AG04449 (cell line): ENCODE measurements at places on chromosomes 5 and 9.

- DNase-seq = no peak
These were observed 62.1 kb upstream of the CTXN3 start for GRCh38 chr5:127586811-127587210.

- DNase-seq = no peak
These were observed 418.5 kb upstream of the MEF2C start for GRCh38 chr5:89301321-89302025.

GRCh38 chr5:157356576-157356975, 90.7 kb downstream of the CYFIP2 start:
- DNase-seq = no peak

GRCh38 chr5:11619339-11620024, 284.8 kb downstream of the CTNND2 start:
- DNase-seq = no peak

GRCh38 chr5:41892031-41892430, 12.1 kb upstream of the RIMOC1 start:
- DNase-seq = no peak

DNA sequence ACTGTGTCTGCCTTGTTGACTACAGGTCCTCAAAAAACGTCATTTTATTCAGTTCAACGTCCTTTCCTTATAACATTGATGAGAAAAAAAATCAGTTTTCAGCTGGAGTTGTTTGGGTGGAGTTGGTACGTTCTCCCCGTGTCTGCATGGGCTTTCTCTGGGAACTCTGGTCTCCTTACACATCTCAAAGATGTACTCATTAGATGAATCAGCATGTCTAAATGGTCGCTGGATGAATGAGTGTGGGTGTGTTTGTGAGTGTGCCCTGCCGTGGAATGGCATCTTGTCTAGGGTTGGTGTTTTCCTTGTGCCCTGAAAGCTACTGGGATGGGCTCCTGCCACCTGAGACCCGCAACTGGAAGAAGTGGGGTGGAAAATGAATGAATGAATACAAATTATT, 30.1 kb downstream of the EGR1 start:
- no peak for DNase-seq

GRCh38 chr5:91240175-91240574, 142.9 kb downstream of the ARRDC3 start:
- DNase-seq = no peak
